ENCODE measurements at places on chromosomes 13 and 19.

DNA sequence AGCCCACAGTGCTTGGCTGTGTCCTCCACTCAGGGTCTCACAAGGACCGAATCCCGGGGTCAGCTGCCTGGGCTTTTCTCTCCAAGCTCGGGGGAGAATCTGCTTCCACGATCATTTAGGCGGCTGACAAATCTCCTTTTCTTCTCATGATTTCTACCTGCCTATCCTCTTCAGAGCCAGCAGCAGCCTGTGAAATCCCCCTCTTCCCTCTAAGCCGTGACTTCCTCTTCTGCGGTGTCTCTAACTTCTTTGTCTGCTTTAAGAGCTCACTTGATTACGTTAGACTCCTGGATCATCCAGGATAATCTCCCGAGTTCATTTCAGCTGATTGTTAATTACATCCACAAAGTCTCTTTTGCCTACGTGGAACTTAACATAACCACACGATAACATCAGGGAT lies 22.5 kb upstream of the ZNF845 start:
- no peak for DNase-seq

DNA sequence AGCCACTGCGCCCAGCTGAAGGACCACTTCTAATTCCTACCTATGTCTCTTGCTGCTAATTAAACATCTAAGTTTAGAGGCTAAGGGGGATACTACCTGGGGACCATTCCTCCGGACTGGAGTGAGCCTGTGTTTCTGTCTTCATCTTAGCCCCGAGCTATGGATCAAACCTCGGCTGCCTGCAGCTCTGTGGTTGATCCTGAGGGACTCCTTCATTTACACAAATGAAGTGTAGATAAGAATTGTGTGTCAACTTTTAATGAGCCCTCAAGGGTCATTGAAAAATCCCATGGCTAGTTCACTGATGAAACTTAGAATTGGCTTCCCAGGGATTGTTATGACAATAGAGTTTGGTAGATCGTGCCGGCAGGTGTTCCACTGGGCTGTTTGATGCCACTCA lies 31.5 kb upstream of the OR10H1 start:
- DNase-seq: no peak

DNA sequence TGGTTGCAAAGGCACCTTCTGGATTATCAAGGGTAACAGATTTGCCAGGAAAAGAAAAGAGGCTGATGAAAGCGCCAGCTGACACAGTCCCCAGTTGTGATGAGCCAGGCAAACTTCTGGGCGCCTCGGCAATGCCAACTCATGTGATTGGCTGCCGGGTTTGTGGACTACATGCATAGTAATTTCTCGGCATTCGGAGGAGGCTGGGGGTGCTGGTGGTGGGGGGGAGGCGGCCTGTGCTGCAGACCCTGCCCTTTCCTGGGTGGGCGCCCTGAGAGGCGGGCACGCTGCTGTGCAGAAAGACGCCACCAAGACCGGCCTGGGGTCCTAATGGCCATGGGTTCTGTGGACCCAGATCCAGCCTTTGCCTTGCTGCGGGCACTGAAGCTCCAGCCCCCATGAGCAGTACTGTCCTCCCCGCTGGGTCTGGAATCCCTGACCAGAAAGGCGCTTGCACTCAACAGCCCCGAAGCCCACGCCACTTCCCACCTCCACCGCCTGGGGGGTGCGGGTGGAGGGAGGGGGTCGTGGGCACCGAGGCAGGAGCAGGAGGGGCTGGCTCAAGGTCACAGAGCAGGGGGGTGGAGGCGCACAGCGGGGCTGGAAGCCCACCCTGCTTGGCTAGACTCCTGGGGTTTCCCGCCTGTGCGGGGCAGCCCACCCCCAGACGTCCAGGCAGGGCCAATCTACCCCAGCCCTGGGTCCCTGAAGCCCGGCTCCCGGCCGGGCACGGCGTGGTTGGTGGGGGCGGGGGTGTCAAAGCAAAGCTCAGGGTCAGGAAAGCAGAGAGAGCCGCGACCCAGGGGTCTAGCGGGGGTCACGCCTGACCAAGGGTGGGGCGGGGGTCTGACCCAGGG lies 1.0 kb downstream of the DIRAS1 start:
- DNase-seq: no peak

DNA sequence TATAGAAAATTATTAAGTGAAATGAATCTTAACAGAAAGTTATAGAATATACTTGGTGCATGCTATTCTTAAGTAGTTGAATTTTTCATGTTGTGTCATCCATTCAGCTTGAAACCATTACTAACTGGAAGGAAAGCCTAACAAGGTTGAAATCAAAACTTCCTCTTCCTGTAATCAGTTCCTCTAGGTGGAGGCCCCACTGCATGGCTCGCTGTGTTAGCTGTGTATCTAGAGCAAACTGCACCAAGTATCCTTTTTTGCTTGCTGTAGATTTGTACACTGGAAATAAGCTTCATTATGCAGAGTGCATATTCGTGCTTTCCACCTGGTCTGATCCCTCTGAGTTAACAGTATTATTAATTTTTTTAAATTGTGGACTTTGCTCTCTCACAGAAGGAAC lies 1146.1 kb downstream of the EFNB2 start:
- no peak for DNase-seq

GRCh38 chr19:53768401-53768800 lies 55.7 kb downstream of the NLRP12 start:
- no peak for DNase-seq

DNA sequence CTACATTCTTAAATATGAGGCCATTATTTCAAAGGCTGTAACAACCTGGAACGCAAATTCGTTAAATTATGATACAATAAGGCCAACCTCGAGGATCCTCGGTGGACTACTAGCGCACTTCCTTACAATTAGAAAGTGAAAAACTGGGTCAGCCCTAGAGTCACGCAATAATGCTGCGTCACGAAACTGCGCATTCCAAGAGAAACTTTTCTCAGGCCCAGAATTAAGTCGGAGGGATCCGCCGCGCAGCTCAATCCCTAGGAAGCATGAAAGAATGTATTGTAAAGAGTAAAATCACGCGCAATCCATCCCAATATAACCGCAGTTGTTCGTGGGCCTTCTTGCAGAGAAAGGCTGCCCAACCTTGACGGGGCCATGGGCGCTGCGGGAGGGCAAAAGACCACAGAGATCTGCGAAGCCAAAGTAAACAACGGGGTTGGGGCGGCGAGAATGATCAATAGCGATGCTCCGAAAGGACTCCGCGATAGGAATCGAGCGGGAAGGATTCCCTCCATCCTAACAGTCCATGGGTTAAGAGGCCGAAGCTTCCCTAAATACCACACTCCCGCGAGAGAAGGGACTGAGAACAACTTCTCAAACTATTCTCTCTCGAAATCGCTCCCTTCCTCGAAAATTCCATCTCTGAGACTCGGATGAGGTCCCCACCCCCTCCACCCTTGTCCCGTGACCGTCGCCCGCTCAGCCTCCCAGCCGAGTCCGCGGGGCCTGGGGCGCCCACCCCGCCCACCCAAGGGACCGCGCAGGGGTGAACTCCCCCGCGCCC lies 564 bp downstream of the SPART start:
- DNase-seq: peak; percentile 65

DNA sequence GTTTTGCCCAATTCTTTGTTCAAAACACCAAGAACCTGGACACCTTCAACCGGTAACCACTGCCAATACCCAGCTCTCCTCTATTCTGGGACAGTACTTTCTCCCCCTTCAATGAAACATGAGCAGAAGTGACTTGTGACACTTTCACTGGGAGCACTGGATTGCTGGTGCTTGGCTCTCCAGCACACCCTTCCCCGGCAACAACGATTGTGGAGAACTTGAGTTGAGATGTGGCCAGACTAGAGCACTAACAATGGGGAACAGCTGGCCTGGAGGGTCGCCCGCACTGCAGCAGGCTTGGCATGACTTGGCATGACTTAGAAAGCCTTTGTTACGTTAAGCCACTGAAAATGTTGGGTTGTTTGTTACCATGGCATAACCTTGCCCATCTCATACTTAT lies 7.5 kb upstream of the B3GLCT start:
- no peak for DNase-seq

GRCh38 chr19:44552324-44552723 lies 22.8 kb upstream of the CEACAM20 start:
- no peak for DNase-seq
